ENCODE measurements at places on chromosomes 5 and 9.

- DNase-seq: peak; percentile 71
Measured at GRCh38 chr9:33447799-33448553, 583 bp upstream of the AQP3 start.

DNA sequence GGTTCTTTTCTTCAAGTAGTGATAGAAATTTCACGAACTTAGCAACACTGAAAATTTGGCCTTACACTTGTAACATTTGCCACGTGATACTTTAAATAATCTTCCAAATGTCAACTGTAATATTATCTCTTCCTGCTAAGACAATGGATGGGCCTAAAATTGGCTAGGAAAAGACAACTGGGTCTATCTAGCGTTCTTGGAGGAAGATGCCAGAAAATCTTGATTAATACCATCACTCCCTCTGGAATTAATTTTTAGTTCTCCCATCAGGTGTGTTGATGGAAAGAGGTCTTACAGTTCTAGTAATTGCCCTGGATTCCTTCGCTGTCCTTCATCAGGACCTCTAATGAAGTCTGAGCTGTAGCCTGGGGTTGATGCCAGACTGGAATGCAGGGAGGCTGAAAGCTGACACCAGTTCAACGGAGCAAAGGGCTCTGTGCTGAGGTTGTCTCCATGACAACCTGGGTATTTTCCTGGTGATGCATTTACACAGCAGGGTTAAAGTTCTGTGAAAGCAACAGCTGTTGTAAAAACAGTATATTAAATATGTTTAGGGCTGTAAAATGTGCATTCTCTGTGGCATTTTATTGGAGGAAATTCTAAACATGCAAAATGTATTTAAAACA lies 92.3 kb downstream of the GAS1 start:
- DNase-seq: peak; percentile 67

- no peak for DNase-seq
Measured at GRCh38 chr5:132209131-132209530, 18.5 kb downstream of the P4HA2 start.

DNA sequence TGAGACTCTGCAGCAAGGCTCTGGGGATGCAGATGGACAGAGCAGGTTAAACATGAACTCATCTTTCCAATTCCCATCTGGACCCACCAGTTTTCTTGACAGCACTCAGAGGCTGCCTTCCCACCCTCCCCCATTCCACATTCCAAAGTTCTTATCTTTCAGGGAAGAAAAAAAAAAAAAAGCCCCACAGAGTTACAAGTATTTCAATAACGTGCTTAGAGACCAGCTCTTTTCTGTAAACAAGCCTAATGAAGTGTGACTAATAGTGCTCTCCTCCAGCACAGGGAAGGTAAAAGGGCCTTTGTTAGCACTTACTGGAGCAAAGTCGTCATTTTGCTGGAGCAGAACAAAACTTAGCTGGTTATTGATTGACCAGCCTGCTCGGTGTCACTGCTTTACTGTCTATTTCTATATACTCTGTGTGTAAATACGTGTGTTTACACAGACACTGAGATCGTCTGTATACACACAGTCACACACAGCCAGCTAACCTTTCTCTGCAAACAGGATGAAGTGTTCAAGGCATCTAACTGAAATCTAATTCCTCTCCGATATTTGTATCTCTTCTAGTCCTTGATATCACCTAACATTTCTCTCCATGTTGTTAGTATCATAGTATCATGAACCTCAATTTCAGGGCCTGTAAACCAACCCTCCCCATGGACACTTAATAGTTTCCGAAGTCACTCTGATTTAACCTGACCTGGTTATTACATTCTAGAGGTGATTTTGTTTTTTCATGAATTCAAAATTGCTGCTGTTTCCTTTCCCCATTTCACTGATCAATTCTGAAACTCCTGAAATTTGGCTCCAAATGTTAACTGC lies 84.9 kb downstream of the ZNF608 start:
- peak; percentile 87 for DNase-seq

- no peak for DNase-seq
Measured at GRCh38 chr5:179232091-179232735, 113.0 kb downstream of the ADAMTS2 start.

Measured in retina (tissue), 1 donor.